Stimulated activated CD4-positive, alpha-beta T cell treated with anti-CD3 and anti-CD28 coated beads, Interleukin-2, amount 100 ng/mL, for 24 hours (primary cell): ENCODE measurements at places on chromosomes 12 and 14.

DNA sequence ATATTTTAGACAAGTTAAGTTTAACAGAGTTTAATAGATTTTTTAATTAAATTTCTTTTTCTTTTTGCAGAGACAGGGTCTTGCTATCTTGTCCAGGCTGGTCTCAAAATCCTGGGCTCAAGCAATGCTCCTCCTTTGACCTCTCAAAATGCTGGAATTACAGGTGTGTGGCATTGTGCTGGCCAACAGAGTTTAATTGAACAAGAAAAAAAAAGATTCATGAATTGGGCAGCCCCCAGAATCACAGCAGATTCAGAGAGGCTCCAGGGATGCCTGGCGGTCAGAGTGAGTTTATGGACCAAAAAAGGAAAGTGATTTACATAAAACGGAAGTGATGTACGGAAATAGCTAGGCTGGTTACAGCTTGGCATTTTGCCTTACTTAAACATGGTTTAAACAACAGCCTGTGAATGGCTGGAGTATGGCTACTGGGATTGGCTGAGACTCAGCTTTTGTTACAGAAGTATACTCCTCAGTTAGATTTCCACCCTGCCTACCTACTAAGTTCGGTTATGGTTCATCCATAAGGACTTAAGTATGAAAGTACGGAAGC, 14.5 kb upstream of the TESPA1 start:
- DNase-seq, result no peak

- no peak for DNase-seq
These were observed 31.7 kb upstream of the STRN3 start for GRCh38 chr14:31057701-31058364.

- no peak for DNase-seq
These were observed 17.7 kb upstream of the ADCK1 start for GRCh38 chr14:77782202-77782601.

DNA sequence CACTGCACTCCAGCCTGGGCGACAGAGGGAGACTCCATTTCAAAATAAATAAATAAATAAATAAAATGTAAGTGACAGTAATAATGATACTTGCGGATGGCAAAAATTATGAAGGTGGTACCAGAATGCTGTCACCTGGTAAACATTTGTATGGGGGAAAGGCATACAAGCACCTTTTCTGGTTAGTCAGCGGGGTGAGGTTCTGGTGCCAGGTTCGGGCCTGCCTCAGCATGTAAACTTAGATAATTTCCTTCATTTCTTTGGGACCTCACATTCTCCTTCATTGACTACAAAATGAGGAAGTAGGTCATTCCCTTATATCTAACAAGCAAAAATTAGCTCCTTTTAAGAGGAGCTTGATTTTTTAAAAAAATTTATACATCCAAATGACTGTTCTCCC, 10.8 kb downstream of the VTI1B start:
- no peak for DNase-seq

- DNase-seq, result peak; percentile 9
These were observed 314.6 kb downstream of the BCL11B start for GRCh38 chr14:98957211-98958047.

- no peak for DNase-seq
These were observed 606.0 kb upstream of the TMEM132C start for GRCh38 chr12:127660961-127661360.

DNA sequence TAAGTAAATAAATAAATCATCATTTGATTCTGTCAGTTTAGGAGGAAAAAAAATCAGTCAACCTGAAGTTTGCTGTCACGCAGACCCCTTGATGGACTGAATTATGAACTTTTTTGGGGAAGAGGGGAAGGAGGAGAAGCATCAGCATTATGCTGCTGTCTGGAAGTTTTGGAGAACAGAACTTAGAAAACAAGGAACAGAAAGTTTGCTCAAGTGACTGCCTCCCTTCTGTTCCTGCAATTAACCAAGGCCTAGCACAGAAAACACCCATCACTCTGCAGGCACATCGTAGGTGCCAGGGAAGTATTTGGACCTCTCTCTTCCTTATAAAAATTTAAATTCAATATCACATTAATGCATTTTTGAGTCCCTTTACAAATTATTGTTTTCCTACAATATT, 283.8 kb downstream of the VRK1 start:
- DNase-seq, result no peak

DNA sequence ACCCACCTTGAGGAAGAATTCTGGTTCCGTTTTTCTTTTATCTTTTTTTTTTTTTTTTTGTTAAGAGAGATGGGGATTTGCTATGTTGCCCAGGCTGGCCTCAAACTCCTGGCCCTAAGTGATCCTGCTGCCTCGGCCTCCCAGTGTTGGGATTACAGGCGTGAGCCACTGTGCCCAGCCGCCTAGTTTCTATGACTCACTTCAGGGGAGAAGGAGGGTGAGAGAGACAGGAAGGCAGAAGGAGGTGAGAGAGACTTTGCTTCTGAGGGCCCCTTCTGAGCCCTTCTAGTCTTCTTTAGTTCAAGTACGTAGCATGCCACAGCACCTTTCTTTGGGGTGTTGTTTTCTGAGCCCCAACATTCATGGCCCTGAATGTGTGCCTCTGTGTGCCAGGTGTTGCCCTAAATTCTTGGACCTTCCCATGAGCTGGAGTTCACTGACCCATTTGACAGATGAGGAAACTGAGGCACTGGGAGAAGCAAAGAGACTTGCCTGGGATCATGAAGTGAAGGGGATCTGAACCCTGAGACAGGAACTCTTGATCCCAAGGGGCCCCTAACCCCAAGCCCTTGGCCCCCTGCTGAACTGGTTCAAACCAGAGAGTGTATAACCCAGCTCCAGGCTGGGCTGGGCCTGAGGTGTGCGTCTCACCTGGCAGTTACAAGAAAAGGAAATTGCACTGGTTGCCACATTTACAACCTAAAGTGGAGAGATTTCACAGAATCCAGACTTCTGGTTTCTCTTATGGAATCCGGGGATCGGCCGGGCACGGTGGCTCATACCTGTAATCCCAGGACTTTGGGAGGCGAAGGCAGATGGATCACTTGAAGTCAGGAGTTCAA, 20.8 kb downstream of the SH2B3 start:
- peak; percentile 36 for DNase-seq

GRCh38 chr12:45475594-45475993, 253.9 kb upstream of the ARID2 start:
- DNase-seq, result no peak

DNA sequence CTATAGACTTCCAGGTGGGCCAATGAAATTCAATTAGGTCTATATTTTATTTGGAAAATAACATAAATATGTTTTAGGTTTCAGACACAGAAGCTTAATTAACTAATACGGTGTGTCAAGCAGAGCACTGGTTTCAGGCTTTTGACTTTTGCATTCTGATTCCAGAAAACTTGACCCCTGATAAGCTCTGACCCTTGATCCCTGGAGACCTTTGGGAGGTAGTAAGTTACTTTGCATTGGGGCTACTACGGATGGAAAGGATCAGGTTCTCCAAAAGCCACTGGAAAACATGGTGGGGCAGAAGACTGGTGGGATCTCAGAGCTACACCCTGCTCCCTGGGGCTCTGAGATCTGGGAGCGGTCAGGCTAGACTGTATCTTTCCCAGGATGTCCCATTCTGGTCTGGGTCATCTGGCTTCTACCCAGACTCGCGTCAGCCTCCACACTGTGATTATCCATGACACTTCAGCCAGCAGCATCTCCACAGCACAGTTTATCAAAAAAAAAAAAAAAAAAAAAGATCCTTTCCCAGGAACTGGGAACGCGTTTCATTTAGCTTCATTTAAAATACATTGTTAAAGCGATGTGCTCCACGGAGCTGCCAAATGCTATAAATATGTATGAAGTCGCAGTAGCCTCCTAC, 17.8 kb upstream of the EMP1 start:
- no peak for DNase-seq

- DNase-seq, result no peak
These were observed 18.5 kb downstream of the GLTP start for GRCh38 chr12:109861689-109862314.

- no peak for DNase-seq
These were observed 454.0 kb downstream of the FOXG1 start for GRCh38 chr14:29220566-29220965.

DNA sequence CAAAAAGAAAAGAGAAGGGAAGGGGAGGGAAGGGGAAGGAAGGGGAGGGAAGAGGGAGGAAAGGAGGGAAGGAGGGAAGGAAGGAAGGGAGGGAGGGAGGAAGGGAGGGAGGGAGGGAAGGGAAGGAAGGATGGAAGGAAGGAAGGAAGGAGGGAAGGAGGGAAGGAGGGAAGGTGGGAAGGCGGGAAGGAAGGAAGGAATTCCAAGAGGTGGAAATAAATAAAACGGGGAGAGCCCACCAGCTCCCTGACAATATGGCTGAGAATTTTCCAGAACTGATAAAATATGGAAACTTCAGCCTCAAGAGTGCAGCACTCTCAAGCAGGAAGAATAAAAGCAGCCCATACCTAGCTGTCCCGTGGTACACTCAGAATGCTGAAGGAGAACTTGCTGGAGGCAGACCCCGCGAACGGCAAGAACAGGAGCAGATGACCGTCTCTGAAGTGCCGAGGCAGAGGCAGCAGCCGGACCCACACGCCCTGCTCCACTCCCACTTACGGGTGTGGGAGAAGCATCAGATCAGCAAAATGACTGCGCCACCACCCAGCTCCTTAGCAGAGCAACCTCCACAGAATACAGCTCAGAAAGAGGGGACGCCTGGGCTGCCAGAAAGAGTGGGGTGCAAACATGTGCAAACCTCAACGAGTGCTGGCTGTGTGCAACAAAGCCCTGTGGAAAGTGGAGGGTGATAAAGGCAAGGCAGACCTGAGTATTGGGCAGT, 34.1 kb upstream of the INF2 start:
- no peak for DNase-seq

DNA sequence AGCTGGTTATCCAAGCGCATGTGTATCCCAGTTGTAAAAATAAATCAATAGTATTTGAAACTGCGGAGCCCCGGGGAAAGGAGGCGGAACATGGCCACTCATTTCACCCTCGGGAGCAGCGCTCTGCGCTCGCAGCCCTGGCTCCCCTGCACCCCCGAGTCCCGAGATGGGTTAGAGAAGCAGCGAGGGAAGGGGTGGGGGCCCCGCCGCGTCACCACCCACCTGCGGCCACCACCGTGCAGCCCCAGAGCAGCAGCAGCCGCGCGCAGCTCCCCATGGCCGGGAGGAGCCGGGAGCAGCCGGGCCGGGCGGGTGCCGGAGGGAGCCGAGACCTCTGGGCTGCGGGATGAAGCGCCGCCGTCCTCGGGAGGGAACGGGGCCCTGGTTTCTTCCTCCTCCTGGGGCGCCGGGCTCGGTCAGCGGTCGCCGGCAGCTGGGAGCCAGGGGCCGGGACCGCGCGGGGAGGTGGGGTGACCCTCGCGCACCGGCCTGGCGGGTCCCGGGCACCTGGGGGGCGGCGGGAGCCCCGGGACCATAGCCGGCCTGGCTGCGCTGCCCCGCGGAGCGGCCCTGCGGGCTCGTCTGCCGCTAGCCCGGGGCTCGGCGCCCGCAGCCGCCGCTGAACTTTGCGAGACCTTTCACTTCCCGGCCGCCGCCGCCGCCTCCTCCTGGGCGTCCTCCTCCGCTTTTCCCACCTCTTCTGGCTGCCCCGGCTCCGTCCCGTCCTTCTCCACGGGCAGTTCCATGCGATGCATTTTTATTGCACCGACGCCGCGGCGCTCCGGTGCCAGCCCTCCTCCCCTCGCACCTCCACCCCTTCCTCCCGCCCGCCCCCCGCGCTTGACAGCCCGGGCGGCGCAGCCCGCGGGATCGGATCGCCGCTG, at the start of gene NTN4:
NTN4 (minus strand) TSS at position 732 of the 884 bp plus-strand sequence; CDS start at position 277, 455 bp downstream.
- DNase-seq, result peak; percentile 49

GRCh38 chr14:74840603-74841030, 35.3 kb downstream of the PROX2 start:
- no peak for DNase-seq

DNA sequence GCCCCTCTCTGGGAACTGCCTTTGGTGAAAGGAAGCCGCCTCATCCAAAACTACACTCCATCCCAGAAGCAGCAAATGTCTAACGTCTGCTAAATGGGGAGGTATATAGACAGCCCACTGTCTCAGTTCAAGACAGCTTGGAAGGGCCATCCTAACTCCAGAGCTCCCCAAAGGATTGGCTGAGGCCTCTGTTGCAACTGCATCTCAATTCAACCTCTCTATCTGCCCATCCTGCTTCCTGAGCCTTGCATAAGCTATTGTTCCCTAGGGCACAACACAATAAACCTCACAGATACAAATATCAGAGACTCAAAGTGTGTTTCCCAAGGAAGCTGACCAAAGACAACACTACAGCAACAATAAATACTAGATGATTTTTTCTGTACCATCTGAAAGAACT, 495.2 kb upstream of the SOX5 start:
- DNase-seq, result no peak

DNA sequence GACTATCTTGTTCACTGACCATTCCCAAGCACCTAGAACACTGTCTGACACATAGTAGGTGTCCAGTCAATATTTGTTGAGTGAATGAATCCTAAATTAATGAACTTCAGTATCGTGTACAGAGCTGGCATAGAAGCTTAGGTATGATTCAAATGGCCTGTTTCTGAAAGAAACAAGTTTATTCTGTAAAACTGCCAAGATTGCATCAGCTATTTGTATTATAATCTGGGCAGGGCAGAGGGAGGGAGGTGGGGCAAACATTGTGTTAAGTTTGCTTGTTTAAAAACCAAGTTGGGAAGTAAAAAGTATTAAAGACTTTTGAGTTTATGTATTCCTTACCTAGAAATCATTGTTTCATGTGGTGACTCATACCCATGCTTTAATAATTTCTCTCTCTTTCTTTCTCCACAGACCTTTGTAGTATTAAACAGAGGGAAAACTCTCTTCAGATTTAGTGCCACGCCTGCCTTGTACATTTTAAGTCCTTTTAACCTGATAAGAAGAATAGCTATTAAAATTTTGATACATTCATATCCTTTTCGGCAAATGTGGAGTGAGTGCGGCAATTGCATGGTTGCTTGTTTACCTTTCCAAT, 92.8 kb downstream of the SCN8A start:
- DNase-seq, result no peak

GRCh38 chr14:63852271-63852816, 460 bp upstream of the SYNE2 start:
- no peak for DNase-seq

DNA sequence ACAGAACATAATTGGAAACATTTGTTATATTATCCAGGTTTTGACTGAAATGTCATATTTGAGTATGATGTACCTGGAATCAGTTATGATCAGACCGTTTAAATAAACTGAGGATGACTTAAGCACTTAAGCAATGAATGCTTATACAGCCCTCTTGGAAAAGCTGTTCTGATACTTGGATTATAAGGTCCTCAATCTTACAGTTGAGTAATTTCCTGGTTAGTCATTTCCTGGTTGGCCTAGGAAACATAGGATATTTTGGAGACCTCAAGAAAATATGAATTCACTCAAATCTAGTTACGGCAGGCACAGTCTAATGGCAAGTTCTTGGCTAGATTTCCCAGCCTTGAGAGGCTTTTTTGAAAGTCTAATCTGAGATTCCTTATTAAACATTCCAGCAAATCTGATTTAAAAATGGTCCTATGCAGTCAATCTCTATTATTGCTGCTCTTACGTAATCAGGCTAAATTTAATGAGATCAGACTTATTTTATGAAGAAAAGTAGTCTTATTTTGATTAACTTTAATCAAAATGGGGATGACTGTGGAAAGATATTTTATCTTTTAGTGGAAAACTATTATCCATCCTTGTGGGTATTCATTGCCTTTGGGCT, 447.2 kb downstream of the SNAPC1 start:
- DNase-seq, result no peak

GRCh38 chr14:65600742-65601141, 188.2 kb downstream of the FUT8 start:
- no peak for DNase-seq

GRCh38 chr12:54379398-54380201, 4.9 kb downstream of the ZNF385A start:
- peak; percentile 95 for DNase-seq

- no peak for DNase-seq
These were observed 39.9 kb downstream of the JDP2 start for GRCh38 chr14:75467763-75468162.

- no peak for DNase-seq
These were observed 29.1 kb upstream of the AEBP2 start for GRCh38 chr12:19410211-19410610.
